EL (cell line): ENCODE measurements at places on chromosomes 6 and 20.

DNA sequence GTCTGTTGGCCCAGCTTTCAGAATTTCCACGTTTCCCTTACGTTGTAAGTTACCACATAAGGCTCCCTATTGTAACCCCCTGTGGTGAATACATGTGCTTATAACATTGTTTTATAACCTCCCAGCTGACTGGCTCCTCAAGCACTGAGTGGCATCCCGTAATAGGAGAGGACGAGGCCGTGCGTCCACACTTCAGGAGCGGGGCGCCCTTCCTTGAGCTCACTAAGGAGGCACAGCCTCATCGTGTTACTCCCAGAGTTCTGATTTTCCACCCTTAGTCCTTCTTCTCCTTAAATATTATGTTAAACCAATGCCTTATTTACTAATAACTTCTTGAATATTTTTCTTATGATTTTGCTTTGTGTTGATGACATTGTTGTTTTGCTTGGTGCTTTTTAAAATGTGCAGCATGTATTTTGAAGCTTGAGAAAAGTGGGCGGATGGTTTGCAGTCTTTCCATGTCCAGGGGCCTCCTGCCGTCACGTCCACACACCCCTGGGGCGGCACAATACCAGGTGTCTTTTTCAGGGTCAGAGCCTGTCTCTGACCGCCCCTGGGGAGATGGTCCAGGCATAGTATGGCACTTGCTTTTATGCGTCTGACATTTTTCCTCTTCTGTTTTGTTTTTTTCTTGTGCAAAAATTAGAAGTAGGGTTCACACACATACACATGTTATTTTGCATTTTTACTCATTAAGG, 181.8 kb downstream of the DLL1 start:
- DNase-seq, result no peak

GRCh38 chr6:150673720-150674346, 74.1 kb downstream of the PLEKHG1 start:
- no peak for DNase-seq

DNA sequence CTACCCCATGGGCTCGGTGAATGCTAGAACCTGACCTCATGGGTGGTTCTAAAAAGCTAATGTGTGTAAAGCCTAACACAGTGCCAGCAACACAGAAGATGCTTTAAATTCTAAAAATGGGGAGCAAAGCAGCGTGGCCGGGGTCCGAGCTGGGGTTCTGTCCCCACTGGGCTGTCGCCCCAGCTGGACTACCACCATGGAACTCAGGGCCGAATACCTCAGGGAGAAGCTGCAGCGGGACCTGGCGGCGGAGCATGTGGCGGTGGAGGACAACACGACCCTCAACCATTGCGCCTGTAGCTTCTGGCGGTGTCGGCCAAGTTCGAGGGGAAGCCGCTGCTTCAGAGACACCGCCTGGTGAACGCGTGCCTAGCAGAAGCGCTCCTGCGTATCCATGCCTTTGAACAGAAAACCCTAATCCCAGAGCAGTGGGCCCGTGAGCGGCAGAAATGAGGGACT, 8.4 kb downstream of the SOX4 start:
- no peak for DNase-seq

GRCh38 chr6:61940919-61941318, 345.1 kb downstream of the KHDRBS2 start:
- no peak for DNase-seq

DNA sequence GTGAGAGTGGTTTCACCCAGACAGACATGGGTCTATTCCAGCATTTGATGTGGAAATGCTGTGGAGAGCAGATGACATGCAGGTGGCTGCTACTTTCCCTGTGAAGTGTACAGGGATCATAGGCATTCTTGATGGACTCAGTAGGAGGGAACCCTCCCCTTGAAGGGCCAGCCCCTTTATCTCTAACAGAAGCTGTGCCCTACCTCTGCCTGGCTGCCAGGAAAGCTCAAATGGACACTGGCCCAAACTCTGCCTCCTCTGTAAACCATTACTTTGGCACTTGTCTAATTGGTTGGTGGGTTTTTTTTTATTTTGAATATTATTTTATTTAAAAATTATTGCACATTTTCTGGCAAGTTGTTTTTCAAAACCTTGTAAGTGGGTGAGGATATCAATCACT, 106.7 kb upstream of the GGTLC1 start:
- no peak for DNase-seq

DNA sequence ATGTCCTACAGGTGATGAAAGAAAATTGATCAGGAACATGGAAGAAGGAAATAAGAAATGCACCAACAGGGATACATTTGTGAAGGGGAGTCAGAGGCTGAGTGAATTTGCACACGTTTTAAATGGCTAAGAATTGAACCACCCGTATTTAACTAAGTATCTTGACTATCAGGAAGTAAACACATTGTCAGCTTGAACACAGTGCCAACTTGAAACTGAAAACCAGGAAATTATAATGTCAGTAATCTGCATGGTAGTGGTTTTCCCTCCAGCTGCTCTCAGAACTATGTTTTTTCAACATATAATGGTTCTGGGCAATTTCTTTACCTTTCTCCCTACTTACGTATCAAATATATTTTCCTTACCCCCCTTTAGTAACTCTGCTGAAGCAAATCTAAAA, 366.5 kb upstream of the POU3F2 start:
- DNase-seq, result no peak

DNA sequence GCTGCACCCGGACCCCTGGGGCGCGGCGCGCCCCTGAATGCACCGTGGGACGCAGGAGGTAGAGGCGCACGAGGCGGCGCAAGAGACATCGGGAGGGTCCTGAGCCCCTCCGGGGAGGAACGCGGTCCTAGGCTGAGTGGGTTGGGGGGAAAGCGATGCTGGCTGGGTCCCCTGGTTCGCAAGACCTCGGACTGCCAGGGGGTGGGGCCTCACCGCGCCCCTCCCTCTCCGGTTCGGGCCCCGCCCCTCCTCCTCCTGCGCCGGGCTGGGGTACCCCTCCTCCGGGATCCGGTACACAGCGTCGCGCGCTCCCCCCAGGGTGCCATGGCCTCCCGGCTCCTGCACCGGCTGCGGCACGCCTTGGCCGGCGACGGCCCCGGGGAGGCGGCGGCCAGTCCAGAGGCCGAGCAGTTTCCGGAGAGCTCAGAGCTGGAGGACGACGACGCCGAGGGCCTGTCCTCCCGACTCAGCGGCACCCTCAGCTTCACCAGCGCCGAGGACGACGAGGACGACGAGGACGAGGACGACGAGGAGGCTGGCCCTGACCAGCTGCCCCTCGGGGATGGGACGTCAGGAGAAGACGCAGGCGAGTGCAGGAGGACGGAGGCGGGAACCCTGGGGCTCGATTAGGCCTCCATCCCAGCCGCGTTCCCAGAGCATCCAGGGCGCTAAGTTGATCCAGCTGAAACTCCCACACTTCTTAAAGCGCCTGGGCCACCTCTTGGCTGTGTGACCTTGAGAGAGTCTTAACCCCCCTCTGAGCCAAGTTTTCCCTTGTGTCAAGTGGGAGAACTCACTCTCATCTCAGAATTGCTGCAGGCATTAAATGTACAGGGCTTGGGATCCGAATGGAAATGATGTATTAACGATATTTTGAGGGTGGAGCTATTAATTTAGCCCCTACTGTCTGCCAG, 541 bp downstream of the SNX21 start:
- DNase-seq, result peak; percentile 77
